ENCODE measurements at places on chromosomes 11 and 22.

- no peak for DNase-seq
Measured at GRCh38 chr22:48079505-48080290, 1317.2 kb downstream of the TBC1D22A start.

DNA sequence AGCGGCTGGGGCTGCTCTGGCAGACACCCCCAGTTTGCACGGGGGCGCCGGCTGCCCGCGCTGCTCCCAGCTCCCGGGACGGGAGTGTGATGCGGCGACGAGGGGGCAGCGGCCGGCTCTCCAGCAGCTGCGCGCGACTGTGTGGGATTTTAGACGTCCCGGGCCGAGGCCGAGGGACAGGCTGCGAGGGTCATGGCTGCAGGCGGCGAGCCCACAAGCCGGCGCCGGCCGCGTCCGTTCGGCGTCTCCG, 159 bp downstream of the FZD4 start:
- no peak for DNase-seq

DNA sequence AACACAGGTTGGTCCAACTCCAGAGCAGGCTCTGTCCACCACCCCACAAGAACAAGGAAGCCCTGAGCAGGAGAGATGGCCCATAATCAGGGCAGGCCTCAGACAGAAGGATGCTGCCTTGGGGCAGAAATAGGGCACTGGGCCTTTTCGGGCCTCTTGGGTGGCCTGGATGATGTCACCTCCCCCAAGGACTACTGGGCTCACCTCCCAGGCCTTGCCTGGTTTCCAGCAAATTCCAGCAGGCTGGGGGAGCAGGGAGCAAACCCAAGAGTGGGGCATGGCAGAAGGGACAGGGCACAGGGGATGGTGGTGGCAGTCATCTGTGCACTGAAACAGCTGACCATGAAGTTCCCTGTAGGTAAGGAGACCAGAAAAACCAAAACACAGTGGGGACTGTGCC, 5.3 kb upstream of the NAA40 start:
- no peak for DNase-seq

- DNase-seq = no peak
Measured at GRCh38 chr11:17853280-17853679, 118.7 kb downstream of the KCNC1 start.

GRCh38 chr11:119218141-119218878, 12.2 kb downstream of the CBL start:
- no peak for DNase-seq

DNA sequence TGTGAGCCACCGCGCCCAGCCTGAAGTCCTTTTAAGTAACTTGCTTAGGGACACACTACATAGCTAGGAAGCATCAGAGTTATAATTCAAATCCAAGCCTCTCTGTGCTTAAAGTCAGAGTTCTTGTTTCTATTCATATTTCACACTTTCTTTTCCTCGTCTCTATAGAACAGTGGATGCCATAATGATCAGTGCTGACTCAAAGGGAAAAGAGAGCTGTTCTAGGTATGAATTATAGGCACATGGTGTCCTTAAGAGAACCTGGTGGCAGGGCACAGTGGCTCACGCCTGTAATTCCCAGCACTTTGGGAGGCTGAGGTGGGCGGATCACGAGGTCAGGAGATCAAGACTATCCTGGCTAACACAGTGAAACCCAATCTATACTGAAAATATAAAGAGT, 400.2 kb upstream of the DDI1 start:
- no peak for DNase-seq

DNA sequence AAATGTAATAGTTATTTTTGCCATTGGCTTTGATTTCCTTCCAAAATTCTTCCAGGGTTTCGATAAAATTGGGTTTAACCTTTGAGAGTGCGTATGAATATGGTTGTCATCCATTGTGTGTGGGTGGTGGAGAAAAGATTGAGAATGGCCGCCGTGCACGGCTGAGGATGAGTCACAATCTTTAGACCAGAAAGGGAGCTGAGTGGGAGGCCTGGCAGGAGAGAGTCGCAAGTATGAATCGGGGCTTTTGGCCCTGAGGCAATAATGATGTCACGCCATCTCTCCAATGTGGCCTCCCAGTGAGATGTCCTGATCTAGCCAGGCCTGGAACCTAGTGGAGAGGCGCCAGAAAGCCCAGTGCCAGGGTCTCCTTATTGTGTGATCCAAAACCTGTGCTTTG, 33.1 kb upstream of the SMPD1 start:
- peak; percentile 10 for DNase-seq

DNA sequence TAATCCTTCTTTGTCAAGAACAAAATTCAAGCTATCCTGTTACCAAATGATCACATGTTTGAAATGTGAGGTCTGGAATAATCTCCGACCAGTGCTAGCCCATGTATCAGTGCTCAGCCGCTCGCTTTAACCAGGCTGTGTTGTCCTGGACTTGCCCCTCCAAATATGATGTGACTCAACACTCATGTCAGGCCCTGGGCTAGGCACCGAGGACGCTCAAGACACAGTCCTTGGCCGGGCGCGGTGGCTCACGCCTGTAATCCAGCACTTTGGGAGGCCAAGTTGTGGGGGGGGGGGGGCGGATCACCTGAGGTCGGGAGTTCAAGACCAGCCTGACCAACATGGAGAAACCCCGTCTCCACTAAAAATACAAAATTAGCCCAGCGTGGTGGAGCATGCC, 54.1 kb upstream of the WNT7B start:
- DNase-seq = no peak

- DNase-seq = no peak
Measured at GRCh38 chr22:17314487-17314886, 54.8 kb upstream of the CECR2 start.

- no peak for DNase-seq
Measured at GRCh38 chr22:44031158-44031952, 7.3 kb downstream of the PARVB start.

- DNase-seq = peak; percentile 73
Measured at GRCh38 chr22:24325105-24325757, 54.6 kb downstream of the SPECC1L start.

- DNase-seq = no peak
Measured at GRCh38 chr11:119635776-119636175, 93.2 kb downstream of the NECTIN1 start.

GRCh38 chr22:42342426-42343120, 72.1 kb upstream of the TCF20 start:
- no peak for DNase-seq

Measured in smooth muscle cell of the brain vasculature (primary cell).